Metanephros (tissue), 2 donors: ENCODE measurements at places on chromosomes 6 and 20. TPM values are rescaled to one million over a fixed set of nuclear protein-coding genes. Genes with fewer than 3 reads are reported as not detected.

HDGFL1 gene
- total RNA-seq, result not detected

SLCO4A1 gene
- total RNA-seq, result 7.5 TPM

NOTCH4 gene
- 22.2 TPM for total RNA-seq

COL11A2 gene
- total RNA-seq, result 6.9 TPM

ZNF335 gene
- total RNA-seq, result 21.0 TPM

MED23 gene
- total RNA-seq, result 45.0 TPM

CDS2 gene
- 40.8 TPM for total RNA-seq

WFDC6 gene
- total RNA-seq, result not detected

MYMX gene
- total RNA-seq, result 0.35 TPM

CPXM1 gene
- 146 TPM for total RNA-seq
